ENCODE measurements at places on chromosomes 5 and 9.

GRCh38 chr5:10623305-10623910 lies 59.5 kb downstream of the ANKRD33B start:
- no peak for DNase-seq

- no peak for DNase-seq
Measured at GRCh38 chr9:136606687-136607333, 55.9 kb upstream of the EGFL7 start.

GRCh38 chr5:116442095-116442534 lies 132.5 kb downstream of the SEMA6A start:
- DNase-seq, result no peak

- DNase-seq, result no peak
Measured at GRCh38 chr5:14465116-14465515, 116.5 kb upstream of the OTULINL start.

DNA sequence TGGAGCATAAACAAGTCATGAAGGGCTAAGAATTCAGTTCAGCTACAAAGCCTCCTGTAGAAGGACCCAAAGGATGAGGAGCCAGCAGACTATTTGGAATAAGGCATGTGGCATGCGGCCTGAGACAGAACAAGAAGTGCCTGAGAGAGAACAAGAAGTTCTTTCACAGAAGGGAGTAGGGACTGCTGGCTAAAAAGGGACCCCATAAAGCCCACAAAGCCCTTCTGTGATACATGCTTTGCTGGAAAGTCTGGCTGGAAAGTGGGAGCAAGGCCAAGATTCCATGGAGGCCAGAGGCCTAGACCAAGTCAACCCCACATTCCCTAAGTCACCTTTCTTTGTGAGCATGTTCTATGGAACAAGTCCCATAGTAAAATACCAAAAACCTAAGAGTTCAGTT lies 35.9 kb upstream of the UBAP2 start:
- DNase-seq, result no peak

DNA sequence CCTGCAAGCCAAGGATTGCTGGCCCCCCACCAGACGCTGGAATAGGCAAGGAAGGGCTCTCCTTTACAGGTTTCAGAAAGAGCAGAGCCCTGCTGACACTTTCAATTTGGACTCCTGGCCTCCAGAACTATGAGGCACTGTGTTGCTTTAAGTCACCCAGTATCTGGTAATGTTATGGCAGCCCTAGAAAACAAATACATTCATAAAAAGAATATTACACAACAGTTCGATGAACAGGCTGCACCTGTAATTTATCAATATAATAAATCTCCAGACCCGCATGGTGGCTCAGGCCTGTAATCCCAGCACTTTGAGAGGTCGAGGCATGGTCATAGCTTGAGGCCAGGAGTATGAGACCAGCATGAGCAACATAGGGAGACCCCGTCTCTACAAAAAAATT lies 7.5 kb downstream of the CMBL start:
- no peak for DNase-seq

GRCh38 chr5:83785176-83785668 lies 64.6 kb upstream of the HAPLN1 start:
- no peak for DNase-seq

- DNase-seq, result no peak
Measured at GRCh38 chr5:82673057-82673809, 395.1 kb upstream of the RPS23 start.

- DNase-seq, result no peak
Measured at GRCh38 chr5:76277736-76278135, 125.3 kb upstream of the IQGAP2 start.
